ENCODE measurements at places on chromosomes 1 and 21. TPM values are rescaled to one million over a fixed set of nuclear protein-coding genes. Genes with fewer than 3 reads are reported as not detected.

OR2M3 gene
- not detected for total RNA-seq

CLCN6 gene
- total RNA-seq, result 6.9 TPM

ANGPTL3 gene
- total RNA-seq, result not detected

EDN2 gene
- not detected for total RNA-seq

MTARC1 gene
- total RNA-seq, result 0.59 TPM

GUCA2A gene
- total RNA-seq, result not detected

GUCA2B gene
- total RNA-seq, result not detected
